ENCODE measurements at places on chromosomes 7 and 10.

DNA sequence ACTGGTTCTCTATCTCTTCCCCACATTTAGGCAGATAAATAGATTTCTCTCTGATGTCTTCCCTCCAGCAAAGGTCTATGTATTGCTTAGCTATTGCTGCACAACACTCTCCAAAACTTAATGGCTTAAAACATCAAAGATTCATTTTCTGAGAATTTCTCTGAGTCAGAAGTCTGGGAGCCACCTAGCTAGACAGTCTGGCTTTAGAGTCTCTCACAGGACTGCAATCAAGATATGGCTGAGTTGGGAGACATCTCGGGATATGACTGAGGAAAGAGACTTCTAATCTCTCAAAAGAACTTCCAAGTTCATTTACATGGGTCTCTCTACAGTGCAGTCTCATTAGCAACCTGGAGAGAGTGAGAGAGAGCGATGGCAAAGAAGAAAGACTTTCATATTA, 553.6 kb upstream of the GHITM start:
- DNase-seq: no peak

DNA sequence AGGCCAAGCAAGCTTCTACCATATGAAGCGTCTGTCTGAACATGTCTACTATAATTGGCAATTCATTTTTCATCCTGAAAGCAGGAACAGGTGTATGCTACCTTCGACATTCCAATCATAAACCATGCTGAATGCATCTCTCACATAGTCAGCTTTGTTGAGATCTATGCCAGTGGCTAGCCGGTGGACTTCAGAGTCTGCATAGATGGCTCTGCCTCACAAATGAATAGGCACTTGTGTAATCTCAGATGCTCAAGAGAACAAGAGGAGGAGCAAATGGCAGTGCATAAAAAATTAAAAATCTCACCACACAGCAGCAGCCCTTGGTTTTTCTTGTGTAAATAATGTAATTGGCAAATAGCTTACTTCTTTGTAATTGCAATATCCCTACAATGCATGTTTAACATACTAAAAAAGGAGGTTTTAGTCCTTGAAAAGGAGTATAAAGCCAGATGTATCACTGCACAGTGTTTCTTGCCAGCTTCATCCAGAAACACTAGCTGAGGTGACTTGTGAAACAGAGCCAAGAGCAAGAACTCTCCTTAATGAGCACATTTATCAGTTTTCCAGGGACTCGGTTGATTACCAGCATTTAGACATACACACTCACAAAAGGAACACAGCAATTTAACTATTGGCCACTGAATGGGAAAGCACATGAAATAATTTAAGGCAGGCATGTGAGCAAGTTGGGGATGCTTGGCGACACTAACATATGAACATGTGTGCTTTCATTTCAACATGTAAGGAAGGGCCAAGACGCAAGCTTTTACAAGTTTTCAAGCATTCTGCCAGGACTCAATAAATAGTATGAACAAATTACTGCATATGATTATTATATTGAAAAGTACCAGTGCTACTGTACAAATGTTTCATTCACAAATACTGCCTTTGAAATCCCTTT, 249.9 kb upstream of the PLXNA4 start:
- DNase-seq: no peak

DNA sequence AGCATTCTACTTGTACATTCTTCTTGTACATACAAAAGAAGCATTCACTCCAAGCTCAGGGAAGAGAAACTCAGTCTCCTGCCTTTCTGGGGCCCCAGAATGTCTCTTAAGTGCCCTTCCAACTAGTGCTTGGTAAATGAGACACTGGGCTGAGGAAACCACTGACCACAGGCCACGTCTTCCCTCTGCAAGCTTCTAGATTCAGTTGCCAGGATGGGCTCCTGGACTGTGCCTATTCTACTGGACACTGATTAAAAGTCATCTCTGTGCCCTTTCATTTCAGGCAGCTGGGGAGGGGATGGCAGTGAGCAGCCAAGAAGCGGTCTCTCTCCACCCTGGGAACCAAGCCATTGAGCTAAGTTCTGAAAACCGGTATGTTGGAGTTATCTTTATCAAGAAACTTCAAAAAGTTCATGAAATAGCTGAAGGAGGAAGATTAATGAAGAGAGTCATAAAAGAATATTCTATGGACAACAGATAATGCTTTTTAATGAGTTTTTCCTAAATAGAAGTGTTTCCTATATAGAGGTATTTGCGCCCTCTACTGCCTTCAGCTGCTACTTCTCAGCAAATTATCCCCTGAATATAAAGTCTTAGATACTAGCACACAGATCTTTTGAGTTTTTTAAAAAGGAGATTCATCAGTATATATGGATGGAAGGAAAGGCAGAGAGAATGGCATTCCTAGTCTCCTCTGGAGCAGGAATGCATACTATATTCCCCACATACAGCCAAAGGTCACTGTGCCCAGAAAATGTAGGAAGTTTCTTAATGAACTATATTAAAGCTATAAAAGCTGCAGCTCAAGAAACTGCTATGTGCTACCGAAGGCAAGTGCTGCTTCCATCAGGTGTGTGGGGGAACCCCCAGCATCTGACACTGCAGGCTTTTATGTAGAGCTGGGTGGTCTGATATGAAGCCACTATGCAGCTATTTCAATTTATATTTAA, 8.4 kb upstream of the IFIT1B start:
- no peak for DNase-seq

GRCh38 chr10:78286186-78286585, 252.5 kb downstream of the RPS24 start:
- DNase-seq: no peak

- no peak for DNase-seq
Measured at GRCh38 chr10:107091126-107091525, 73.4 kb downstream of the SORCS1 start.

DNA sequence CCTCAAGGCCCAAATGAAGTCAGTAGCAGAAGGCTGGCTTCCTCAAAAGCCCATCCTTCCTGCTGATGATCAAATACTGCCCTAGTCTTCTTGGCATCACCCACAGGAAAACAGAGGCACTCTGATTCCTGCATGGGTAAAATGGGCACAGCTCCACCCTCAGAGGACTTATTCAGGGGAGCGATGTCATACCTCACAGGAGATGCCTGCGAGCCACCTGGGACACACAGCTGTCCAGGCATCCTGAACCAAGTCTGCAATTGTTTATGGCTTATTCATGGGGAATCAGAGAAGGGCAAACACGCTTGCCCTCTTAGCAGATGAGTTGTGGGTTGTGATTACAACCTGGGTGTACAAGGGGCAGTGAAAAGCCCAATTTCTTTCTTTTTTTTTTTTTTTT, 22.0 kb upstream of the LMTK2 start:
- DNase-seq: no peak

DNA sequence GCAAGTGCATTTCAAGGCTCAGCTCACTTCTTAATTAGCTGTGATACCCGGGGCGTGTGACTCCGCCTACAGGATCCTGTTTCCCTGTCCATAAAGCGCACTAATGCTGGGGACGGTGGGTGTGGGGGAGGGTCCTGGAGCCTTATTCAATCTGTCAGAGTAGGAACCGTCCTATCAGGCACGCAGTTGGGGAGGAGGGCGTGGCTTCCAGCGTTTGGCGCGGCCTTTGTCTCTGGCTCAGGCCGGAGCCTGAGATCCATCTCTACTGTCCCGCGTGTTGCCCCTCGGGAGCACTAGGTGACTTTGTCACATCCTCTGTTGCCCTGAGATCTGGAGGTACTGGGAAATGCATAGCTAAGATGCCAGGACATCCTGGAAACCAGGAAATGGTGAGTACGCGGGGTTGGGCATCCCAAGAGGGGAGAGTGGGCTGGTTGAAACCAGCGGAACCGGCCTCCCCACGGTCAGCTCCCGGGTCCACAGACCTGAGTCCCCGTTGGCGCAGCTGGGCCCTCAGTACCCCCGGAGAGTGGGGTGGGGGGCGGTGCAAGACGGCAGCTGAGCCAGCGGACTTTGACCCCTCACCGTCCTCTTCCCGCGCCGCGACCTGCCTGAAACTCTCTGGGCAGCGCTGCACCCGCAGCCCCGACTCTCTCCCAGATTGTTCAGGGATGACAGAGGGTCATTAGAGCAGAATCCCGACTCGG, 104.4 kb upstream of the ZNF92 start:
- DNase-seq: peak; percentile 26

- DNase-seq: no peak
Measured at GRCh38 chr7:125568799-125569198, 639.2 kb upstream of the POT1 start.

- DNase-seq: no peak
Measured at GRCh38 chr10:58840840-58841435, 328.3 kb downstream of the BICC1 start.

DNA sequence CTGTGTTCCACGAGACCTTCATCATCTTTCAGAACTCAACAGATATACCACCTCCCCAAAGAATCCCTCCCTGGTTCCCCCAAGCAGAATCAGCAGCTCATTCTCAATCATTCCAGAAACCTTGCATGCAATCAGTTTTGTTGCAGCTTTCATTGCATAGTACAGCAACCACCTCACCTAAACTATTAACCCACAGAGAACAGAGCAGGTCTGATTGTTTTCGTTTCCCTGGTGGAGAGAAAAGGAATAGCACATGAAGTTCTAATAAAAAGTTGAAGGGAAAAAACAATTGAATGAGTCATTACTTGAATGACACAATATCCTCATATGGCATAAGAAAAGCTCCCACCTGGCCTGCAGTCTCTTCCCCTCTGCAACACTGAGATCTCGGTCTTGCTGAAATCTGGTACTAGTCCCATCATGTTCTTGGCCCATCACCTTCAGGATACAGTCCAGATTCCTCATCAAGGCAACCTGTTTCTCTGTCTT, 147.1 kb upstream of the GDF10 start:
- no peak for DNase-seq

- no peak for DNase-seq
Measured at GRCh38 chr10:126309228-126309883, 78.9 kb downstream of the ADAM12 start.

DNA sequence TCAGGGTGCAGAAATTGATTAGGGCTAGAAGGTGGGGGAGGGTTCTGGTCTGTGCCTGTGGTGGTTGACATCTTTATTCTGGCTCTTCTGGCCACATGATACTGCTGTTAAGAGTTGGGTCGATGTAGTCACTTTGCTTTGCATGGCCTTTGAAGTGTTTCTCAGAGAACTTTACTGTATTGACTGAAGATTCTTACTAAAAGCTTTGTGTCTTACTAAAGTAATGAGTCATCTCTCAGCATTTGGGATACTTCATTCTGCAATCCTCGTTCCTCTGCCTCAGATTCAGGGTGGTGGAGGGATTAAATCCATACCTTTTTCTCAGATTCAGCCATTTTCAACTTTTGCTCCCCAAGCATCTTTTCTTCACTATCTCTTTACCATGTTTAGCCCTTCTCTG, 38.6 kb downstream of the STEAP4 start:
- DNase-seq: no peak

DNA sequence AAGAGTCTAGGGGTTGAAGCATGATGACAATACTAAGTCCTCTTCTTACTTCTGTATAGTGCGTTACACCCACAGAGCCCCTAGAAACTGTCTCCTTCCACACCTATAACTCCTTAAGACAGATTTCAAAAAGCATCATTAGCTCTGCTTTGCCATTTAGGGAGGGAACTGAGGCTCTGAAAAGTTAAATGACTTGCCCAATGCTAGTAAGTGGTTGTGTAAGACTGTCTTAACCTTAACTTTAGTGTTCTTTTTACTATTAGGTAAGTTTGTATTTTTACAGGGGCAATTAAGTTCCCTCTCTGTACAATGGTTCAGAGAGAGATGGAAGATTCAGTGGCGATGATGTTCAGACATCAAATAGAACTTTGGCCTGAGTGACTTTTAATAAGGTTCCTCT, 72.7 kb upstream of the ASAH2 start:
- no peak for DNase-seq

- peak; percentile 77 for DNase-seq
Measured at GRCh38 chr10:62050893-62051433, 149.5 kb downstream of the ARID5B start.

DNA sequence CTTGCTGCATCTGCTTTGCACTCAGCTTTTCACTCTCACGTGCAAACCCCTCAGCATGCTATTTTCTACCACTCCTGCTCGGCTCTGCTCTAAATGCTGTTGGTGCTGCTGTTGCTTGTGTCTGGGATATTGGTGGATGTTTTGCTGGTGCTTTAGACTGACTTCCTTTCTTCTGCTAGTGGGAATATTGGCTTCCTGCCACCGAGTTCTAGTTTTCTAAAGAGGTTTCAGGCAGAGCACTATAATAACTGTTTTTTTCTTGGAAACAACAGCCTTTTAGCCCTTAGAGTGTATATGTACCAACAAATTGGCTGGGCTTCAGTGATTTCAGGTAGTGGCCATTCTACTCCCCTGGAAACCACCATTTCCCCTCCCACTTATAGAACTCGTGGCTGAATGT, 27.8 kb downstream of the TMEM236 start:
- DNase-seq: no peak

- no peak for DNase-seq
Measured at GRCh38 chr7:8214244-8214824, 47.6 kb downstream of the ICA1 start.

GRCh38 chr10:133614830-133615580, 11.6 kb downstream of the FRG2B start:
- no peak for DNase-seq

DNA sequence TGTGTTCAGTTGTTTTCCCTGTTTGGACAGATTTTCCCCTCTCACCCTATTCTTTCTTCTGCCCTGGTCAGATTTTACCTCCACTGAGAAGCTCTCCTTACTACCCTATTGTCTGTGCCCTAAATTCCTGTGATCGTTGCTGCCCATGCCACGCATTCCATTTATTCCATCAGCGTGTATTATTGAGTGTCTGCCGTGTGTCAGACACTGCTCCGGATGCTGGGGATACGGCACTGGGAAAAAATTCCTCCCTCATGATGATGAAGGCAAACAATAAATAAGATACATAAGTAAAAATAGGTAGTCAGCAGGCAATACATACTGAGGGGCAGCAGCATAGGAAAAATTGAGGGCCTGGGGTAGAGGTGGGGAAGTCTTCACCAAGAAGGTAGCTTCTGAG, 86.8 kb downstream of the FANK1 start:
- DNase-seq: no peak

DNA sequence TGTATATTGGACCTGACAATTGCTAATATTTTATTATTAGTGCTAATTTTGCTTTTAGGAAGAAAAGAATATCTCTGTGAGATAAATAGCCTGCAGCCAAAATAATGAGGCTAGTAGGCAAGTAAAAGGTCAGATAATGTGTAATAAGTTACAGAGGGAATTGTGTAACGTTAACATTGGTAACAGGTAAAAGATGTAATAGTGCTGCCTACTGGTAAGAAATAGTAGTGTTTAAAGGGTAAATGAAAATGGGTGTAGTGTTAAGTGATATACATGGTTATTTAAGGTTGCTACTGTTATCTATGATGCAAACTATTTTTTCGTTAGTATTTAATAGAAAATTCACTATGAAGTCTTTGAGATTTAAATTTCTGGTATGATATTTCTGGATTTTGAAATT, 9.2 kb upstream of the FOXP2 start:
- DNase-seq: no peak

GRCh38 chr7:234708-235553, 42.6 kb downstream of the FAM20C start:
- no peak for DNase-seq

Data from activated T-cell treated with anti-CD3 and anti-CD28 coated beads for 24 hours (primary cell).